ENCODE measurements at places on chromosomes 3 and 15. TPM values are rescaled to one million over a fixed set of nuclear protein-coding genes. Genes with fewer than 3 reads are reported as not detected.

- no peak for DNase-seq
Observed at GRCh38 chr3:197951392-197951990, 1.5 kb downstream of the RPL35A start.

- DNase-seq = no peak
Observed at GRCh38 chr3:77468626-77469020, 428.7 kb downstream of the ROBO2 start.

DNA sequence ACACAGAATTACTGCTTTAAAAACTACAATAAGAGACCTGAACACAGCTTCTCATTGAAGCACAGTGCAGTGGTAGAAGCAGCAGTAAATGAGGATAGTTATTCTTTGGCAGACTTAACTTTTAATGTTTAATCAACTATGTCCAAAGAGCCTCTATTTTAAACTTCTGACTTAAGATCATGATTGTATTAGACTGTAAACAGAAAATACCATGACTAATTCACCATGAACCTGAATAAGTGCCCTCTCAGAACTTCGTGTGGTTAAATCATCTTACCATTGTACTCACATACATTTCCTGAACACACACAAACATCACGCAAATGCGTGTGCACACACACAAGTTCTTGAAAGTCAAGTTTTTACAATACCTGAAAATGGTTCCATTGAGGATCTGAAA is 13.9 kb downstream of the CEP152 start:
- DNase-seq = no peak

The THSD4 gene
- total RNA-seq = not detected

Data from CD8-positive, alpha-beta memory T cell (primary cell).